ENCODE measurements at places on chromosomes 3 and 15.

DNA sequence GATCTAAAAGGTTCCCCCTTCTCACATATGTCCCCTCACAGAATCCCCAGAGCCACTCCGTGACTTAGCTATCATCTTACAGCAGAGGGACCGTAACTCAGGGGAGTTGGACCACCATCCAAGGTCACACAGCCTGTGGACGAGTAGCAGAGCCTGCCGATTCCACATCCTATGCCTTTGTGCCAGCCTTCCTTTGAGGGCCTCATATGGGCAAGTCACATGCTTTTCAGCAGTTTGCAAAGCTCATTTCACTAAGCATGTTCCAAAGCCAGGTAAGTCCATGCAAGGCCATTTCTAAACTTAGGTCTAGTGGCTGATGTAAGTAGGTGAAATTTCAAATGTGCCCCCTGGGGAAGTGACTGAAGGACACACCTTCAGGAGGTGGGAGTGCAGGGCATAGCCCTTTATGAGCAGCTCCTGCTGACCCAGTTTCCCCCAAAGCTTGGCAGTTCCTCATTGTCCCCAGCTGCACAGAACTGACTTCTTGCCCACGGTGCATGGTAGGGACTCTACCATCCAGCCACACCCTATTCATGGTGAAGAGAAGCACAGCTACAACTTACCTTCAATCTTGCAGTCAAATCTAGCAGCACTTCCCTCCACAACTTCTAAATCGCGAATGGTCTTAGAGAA lies 33.3 kb upstream of the HACD2 start:
- DNase-seq, result no peak

- peak; percentile 91 for DNase-seq
These were observed 1.4 kb downstream of the FES start for GRCh38 chr15:90885432-90886290.

DNA sequence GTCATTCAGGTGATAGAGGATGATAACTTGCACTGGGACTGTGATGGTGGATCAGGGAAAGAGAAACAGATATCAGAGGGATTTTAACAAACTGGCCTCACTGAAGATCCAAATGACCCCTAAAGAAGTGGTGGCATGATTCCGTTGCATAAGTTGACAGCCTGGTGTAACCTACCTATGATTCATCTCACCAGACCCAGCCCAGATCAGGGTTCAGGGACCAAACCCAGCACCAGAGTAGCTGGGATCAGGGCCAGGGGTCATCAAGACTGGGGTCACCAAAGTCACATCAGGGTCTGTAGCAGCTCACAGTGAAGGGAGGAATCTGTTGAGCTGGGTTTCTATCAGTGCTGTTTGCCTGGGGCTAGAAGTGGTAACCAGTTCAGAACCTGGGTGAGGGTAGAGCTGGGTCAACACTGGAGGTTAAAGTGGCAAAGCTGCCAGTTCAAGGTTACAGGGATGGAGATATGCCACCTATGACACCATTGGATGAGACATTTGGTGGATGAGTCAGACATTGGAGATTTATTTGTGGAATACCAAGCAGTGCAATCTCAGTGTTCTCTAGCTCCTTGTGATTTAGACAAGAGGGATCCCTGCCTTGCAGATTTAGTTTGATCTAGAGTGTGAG lies 35.9 kb downstream of the CASR start:
- DNase-seq, result no peak

DNA sequence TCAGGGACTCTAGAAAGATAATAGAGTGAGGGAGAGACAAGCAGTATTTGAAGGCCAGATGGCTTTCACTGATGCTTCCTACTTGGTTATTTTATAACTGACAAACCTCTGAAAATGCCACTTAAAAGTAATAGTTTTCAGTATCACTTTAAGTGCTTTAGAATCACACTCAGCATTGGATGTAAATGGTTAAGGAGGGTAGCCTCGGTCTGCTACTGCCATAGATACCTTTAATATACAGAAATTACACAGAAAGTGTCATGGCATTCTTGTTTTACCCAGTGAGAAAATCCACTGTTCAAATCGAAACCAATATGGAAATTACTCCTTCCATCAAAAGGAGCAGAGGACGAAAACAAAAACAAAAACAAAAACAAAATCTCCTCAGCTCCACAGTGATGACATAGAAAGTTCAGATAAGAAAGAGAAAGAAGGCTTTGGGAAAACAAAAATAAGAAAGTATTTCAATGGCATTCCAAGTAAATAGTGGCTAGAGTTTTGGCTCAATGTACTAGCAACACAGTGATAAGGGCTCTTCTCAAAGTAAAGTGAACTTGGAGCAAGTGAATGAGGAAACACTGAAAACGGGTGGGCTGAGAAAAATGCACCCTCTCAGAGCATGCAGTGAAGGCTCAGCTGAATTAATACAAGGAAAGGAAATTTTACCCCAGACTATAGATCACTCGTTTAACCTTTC lies 43.2 kb upstream of the CD47 start:
- DNase-seq, result no peak

- no peak for DNase-seq
These were observed 16.1 kb downstream of the ATP10A start for GRCh38 chr15:25847051-25847450.

DNA sequence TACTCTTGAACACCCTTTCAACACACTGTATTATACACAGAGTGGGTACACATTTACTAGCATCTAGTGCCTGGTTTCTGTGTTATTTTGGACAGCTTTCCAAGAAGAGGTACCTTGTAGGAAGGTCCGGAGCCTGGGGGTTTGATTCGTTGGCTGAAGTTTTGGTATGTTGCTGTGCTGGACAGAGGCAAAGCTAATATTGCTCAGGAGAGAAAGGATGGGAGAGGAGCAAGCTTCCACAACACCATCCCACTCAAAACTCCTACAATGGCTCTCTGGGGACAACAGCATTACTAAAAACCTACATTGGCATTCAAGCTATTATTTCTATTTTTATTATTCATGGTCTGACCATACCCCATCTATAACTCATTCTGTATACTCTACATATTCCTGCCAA lies 1.1 kb upstream of the LYSMD2 start:
- DNase-seq, result no peak

GRCh38 chr3:71511037-71511436 lies 72.5 kb downstream of the FOXP1 start:
- peak; percentile 49 for DNase-seq

- no peak for DNase-seq
These were observed 130.4 kb downstream of the FRMD5 start for GRCh38 chr15:44064706-44065105.

DNA sequence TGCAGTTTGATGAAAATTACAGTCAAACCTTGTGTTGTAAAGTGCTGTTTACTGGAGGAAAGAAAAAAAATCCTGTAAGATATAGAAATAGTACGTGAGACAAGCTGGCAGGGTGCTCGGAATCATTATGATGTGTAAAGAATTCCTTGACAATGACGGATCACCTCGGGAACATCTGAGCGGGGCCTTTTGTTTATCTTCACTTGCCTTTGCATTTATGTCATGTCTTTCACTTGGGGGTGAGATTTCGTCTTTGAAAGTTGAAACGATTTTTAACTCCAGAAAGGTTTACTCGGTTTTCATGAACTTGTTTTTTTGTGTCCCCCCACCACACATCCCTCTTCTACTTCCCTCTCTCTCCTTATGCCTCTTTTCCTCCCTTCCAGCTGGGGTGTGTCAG lies 128.3 kb upstream of the VEPH1 start:
- DNase-seq, result no peak

DNA sequence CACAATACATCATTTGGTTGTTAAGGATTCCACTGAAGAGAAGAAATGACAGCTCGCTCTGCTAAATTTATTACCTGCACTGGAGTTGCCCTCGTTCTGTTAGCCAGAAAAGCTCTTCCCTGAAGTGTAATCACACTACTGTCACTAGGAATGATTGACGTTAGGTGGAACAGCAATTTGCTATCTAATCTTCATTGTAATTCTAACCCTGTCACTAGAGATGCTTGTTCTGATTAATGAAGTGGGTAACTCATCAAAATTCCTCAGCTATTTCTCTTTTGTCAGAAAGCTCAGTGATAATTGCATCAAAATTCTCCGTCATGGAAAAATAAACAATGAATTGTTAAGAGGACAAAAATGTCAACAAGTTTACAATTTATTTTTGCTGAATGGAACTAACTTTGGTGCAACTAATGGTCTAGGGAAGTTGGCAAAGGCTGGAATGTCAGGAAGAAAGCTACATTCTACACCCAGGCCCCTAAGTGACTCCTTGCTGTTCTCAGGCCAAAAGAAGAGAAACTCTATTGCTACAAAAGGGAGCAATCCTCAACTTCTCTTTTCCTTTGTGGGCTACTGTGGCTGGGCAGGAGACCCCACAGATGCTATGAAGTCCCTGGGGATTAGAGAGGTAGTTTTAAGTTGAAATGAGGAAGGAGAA lies 34.1 kb downstream of the CCDC191 start:
- DNase-seq, result no peak

DNA sequence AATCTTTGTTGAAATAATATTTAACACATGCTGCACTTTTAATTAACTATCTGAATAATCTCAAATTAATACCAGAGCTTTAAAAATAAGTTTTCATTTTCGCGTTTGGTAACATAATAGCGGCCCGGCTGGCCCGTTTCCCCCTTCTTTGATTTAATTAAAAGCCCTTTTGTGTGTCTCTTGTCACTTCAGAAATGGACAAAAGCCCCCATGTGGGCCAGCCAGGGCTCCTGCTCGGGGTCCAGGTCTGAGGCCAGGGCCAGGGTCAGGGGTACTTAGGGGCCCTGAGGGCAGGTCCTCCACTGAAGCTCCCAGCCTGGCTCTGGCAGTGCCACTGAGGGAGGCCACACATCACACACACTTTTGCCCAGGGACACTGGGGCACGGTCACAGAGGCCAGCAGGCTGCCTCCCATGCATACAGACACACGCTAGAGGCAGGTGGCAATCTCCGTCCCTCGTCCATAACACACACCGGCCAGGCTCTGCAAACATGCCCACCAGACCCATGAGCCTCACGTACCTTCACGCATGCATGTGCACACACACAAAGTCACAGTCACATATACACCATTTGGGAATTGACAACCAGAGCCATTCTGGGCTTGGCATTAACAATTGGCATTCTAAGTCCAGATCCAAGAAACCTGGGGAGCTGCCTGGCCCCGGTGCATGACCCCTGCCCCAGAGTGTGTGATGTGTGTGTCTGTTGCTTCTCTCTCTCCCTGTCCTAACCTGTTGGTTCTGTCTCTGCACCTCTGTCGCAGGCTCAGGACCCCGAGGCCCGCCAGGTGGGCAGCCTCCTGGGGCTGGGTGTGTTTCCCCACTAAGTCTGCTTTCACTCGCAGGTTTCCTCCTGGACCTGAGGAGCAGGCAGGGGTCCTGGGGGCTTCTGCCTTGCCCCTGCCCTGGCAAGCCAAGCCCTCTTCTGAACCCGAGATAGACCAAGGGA lies 38.5 kb downstream of the DNAJB8 start:
- no peak for DNase-seq

DNA sequence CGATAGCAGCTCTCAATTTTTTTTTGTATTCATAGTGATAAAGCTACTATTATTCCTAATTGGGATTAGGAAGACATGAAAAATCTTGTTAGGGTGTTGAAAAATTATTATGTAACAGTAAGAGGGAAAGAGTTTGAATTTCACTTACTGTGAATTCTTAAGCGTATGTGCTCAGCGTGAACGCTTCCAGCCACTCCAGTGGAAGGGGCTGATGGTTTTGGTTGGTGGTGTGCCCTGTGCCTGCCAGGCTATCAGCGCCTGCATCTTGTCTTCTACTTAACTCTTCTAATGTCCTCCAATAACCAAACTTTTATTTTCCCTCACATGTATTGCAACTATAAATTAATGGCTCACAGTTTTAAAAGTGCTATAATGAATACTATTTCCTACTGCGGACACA lies 22.5 kb downstream of the CDIN1 start:
- no peak for DNase-seq

DNA sequence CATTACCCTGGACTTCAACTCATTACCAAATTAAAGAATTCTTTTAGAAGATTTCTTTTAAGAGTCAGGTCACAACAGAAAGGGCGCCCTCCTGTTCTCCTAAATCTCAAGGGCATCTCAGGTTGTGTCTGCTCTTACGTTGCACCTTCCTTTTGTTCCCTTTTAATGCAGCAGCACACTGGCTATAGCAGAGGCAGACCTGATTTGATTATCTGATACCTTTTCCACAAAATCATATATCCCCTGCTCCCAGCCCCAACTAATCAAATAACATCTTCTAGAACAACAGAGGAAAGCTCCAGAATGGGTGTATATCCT lies 40.1 kb downstream of the TIGIT start:
- no peak for DNase-seq

DNA sequence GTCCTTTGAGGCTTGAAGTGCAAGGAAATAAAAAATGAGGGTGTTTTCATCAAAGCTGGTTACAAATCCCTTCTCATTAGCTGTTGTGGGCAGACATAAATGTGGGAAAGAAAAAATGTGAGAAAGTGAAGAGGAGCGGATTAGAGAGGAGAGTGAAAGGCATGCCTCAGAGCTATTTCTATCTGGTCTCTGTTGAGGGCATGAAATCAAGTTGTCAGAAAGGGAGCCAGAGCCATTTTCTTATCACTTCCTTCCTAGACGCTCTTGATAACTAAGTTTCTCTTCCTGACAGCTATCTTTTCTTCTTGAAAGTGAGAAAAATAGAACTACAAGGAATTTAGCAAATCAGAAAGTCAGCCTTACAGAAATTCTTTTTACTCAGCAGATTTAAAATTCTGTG lies 20.8 kb upstream of the CAPN3 start:
- no peak for DNase-seq

DNA sequence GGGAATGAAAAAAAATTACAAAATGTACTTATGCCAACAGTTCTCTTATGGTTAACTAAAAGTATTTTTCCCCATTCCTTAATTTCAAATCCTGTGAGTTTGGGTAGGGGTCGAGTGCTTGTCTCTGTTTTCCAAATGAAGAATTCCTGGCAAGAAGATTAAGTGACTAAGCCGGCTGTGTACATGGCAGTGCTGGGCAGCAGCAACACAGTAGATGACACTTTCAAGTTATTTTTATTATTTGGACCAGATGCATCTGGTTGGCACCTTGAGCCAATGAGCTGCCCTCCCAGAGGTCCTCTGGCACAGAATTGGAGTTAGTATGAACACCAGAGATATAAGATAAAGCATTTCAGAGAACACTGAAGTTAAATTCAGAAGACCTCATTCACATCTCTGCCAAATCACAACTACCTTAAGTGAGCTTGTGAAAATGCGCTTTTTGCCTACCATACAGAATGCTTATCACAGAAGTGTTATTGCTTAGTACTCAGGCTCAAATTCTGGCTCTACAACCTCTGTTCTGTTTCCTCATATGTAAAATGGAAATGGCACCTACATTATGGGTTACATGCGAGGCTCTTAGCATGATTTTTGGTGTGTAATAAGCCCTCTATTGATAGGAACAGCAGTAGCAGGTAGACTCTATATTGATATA lies 256.9 kb downstream of the UBE2E2 start:
- DNase-seq, result no peak

DNA sequence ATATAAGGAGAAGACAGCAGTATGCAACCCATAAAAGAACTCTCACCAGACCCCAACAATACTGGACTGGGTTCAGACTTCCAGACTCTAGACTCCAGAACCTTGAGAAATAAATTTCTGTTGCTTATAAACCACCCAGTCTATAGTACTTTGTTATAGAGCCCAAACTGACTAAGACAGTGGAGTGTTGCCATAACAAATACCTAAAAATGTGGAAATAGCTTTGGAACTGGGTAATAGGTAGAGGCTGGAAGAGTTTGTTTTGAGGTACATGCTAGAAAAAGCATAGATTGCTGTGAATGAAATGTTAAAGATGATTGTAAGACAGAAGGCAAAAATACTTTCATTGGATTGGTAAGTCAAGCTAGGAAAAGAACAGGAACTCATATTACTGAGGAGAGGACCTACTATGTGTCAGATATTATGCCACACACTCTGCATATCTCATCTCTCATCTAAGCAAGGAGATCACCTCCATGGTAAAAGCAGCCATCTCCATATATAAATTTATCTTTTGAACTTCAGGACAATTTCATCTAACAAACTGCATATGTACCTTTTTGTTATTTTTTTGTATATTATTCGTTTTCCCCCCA lies 67.4 kb upstream of the FNDC3B start:
- DNase-seq, result no peak
